ENCODE measurements at places on chromosomes 6 and 20.

GRCh38 chr6:143357561-143358255 lies 92.8 kb downstream of the ADAT2 start:
- H3K27ac ChIP-seq, result no peak overlapping the region
- H3K4me1 ChIP-seq, result peaks cover 2% of the 10 kb centered on the region
- no peak overlapping the region for H3K4me3 ChIP-seq
- DNase-seq, result no peak

GRCh38 chr6:159312206-159312605 lies 143.0 kb downstream of the FNDC1 start:
- no peaks in the 10 kb centered on the region for H3K27me3 ChIP-seq
- no peak overlapping the region for H3K4me3 ChIP-seq
- no peaks in the 10 kb centered on the region for H3K4me1 ChIP-seq

DNA sequence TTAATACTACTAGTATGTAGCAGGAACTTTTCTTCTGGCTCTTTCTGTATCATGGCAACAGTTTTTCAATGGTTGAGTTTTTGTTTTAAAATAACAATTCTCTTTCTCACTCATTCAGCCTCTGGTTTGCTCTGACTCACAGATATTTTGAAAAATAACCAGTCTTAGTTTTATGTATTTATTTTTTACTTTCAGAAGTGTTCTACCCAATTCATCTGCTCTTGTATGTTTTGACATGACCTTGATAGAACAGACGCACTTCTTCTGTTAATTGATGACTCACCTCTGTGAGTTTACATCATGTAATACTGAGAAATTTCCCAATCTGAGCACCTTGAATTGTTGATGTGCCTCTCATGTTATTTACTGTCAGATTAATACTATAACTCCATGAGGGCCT lies 178.9 kb downstream of the SASH1 start:
- no peak overlapping the region for H3K27ac ChIP-seq
- peaks cover 21% of the 10 kb centered on the region for H3K36me3 ChIP-seq
- peak; percentile 83 for DNase-seq

- no peak overlapping the region for H3K4me3 ChIP-seq
- no peaks in the 10 kb centered on the region for H3K36me3 ChIP-seq
- DNase-seq, result no peak
- no peak overlapping the region for H3K27ac ChIP-seq
- H3K27me3 ChIP-seq, result no peaks in the 10 kb centered on the region
Measured at GRCh38 chr6:46410334-46410953, 80.8 kb downstream of the RCAN2 start.

GRCh38 chr6:155628306-155628705 lies 172.7 kb upstream of the NOX3 start:
- H3K27me3 ChIP-seq, result no peaks in the 10 kb centered on the region
- no peaks in the 10 kb centered on the region for H3K4me1 ChIP-seq
- DNase-seq, result no peak
- H3K4me3 ChIP-seq, result no peak overlapping the region
- no peaks in the 10 kb centered on the region for H3K36me3 ChIP-seq

GRCh38 chr20:1888796-1889463 lies 6.3 kb upstream of the SIRPA start:
- peaks cover 8% of the 10 kb centered on the region for H3K27me3 ChIP-seq
- H3K4me3 ChIP-seq, result no peak overlapping the region
- H3K27ac ChIP-seq, result no peak overlapping the region
- peaks cover 25% of the 10 kb centered on the region for H3K4me1 ChIP-seq
